Dorsolateral prefrontal cortex (tissue), 122 donors: ENCODE measurements at places on chromosomes 5 and 9. TPM values are rescaled to one million over a fixed set of nuclear protein-coding genes. Genes with fewer than 3 reads are reported as not detected.

DIPK1B gene
- total RNA-seq, result 32.9 TPM

TMEFF1 gene
- total RNA-seq, result 25.2 TPM

RETREG1 gene
- 93.8 TPM for total RNA-seq

PCAT7 gene
- total RNA-seq, result 0.95 TPM

VAV2 gene
- 16.4 TPM for total RNA-seq

PDLIM4 gene
- total RNA-seq, result 7.5 TPM

IQGAP2 gene
- 1.5 TPM for total RNA-seq

PCDHGA3 gene
- total RNA-seq, result 7.0 TPM

CCDC192 gene
- not detected for total RNA-seq

HAVCR1 gene
- 1.5 TPM for total RNA-seq

DNAH5 gene
- total RNA-seq, result 2.4 TPM

PCDHA1 gene
- total RNA-seq, result 1.4 TPM

FBXL7 gene
- 13.1 TPM for total RNA-seq

NMRK1 gene
- total RNA-seq, result 27.0 TPM

GADD45G gene
- 4.7 TPM for total RNA-seq

PCDHB5 gene
- 10.5 TPM for total RNA-seq

TLX3 gene
- total RNA-seq, result not detected

INSL6 gene
- total RNA-seq, result not detected

GZMA gene
- total RNA-seq, result not detected

NDST1 gene
- total RNA-seq, result 101 TPM

NUTM2G gene
- total RNA-seq, result not detected

ARRDC3 gene
- 36.2 TPM for total RNA-seq

DMRT3 gene
- total RNA-seq, result 2.7 TPM

CCL21 gene
- total RNA-seq, result not detected

AJM1 gene
- total RNA-seq, result 58.3 TPM

PTPN3 gene
- total RNA-seq, result 7.6 TPM

PFN3 gene
- not detected for total RNA-seq

HTR4 gene
- total RNA-seq, result 7.8 TPM

GIN1 gene
- total RNA-seq, result 15.2 TPM

PRR16 gene
- total RNA-seq, result 6.8 TPM

EIF4E1B gene
- total RNA-seq, result 20.4 TPM

KCNN2 gene
- 28.2 TPM for total RNA-seq

WDR38 gene
- not detected for total RNA-seq

GHR gene
- 4.9 TPM for total RNA-seq

ZFP2 gene
- 6.6 TPM for total RNA-seq

CD274 gene
- 5.2 TPM for total RNA-seq

FIBCD1 gene
- 0.37 TPM for total RNA-seq

CHSY3 gene
- 7.4 TPM for total RNA-seq

NMUR2 gene
- 0.49 TPM for total RNA-seq

GPR151 gene
- 0.33 TPM for total RNA-seq

RNF224 gene
- total RNA-seq, result not detected
